ENCODE measurements at places on chromosomes 5 and 9.

- DNase-seq = no peak
These were observed 190.8 kb downstream of the MED10 start for GRCh38 chr5:6187501-6187900.

DNA sequence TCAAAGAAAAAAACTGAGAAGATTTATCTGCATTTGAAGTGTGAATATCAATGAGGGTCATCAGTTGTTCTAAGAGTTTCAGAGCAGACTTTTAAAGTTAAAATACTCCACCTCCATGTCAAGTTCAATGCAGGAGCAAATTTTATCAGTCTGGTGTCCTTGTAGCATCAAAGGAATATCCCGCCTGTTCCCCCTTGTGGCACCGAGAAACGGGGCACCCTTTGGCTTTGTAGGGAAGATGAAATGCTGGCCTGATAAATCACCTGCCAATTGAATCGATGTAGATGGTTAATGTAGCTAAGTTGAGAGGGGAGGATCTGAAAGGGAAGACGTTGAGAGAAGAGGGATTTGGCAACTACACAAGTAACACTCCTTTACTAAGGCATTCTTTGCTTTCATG is 714.5 kb downstream of the EFNA5 start:
- no peak for DNase-seq

- DNase-seq = no peak
These were observed 350.8 kb downstream of the EFNA5 start for GRCh38 chr5:107319901-107320300.

- DNase-seq = no peak
These were observed 43.1 kb downstream of the SPTAN1 start for GRCh38 chr9:128595471-128595870.

DNA sequence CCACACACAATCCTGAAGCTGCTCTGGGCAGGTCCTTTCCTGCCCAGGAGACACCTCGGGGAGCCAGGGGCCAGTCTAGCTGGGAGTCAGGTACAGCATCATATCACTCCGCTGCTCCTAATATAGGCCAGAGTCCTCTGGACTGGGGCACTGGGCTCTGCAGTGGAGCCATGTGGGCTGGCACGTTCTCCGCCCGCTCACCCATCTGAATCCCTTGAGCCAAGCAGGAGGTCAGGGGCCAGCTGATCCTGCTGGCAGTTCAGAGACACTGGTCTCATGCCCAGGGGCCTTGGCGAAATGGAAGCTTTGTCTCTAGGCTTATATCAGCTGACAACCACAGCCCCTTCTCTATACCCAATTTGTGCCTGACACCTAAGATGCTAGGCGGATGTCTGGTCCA is 9.3 kb upstream of the CORO2A start:
- DNase-seq = no peak

GRCh38 chr5:145825751-145826180 is 9.4 kb downstream of the PRELID2 start:
- DNase-seq = peak; percentile 79

DNA sequence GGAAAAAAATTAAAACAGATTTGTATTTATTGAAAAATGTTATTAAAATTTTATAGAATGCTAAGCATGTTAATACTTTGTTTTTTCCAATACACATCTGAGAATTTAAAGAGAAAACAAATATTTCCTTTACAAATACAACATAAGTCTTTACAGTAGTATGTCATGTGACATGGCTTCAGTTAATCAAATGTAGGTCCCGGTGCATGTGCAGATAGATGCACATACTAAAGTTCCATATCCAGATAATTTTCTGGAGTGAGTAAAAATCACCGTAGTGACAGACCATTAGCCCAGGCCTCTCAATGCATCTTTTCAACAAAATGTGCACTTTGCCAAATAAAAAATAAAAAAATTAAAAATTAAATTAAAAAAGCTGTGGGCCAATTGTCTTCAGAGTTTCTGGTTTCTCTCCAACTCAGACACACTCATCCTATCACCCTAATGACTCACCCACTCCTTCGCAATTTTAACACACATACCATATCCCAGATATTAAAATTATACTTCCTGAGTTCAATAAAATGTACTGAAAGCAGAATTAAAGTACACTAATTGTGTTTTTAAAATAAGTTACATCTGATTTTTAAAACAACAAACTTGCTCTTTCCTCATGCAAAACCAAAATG is 508.1 kb downstream of the NR2F1-AS1 start:
- DNase-seq = peak; percentile 59

GRCh38 chr9:122029898-122030297 is 63.2 kb downstream of the TTLL11 start:
- no peak for DNase-seq

DNA sequence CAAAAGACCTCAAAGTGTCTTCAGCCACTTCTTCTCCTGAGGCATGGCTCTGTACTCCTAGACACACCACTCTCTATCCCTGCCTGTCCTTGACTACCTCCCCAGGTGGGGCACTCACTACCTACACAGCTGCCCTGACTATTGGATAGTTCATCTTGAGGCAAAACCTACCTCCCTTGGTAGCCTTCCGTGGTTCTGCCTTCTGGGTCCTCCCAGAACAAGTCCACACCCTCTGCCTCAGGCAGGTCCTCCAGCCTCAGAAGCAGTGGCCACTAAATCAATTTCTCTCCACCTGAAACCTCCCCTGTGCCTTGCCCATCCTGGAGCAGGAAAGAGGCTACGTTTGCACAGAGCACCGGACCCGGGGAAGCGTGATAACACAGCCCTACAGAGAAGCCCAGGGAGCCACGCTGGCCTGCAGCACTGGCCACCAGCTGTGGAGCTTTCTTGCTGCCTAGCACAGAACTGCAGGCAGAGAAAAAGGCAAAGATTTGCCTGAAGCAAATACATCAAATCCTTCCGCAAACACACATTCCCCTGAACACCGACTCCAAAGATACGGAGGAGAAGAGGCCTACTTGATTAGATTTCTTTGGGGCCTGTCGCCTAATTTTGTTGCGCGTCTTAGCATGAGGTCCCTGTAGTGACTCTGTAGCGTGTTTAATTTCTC is 141.8 kb downstream of the C9orf50 start:
- no peak for DNase-seq

GRCh38 chr9:135117281-135117680 is 29.8 kb downstream of the OLFM1 start:
- DNase-seq = no peak

- no peak for DNase-seq
These were observed 17.6 kb upstream of the CDK7 start for GRCh38 chr5:69217151-69217511.

DNA sequence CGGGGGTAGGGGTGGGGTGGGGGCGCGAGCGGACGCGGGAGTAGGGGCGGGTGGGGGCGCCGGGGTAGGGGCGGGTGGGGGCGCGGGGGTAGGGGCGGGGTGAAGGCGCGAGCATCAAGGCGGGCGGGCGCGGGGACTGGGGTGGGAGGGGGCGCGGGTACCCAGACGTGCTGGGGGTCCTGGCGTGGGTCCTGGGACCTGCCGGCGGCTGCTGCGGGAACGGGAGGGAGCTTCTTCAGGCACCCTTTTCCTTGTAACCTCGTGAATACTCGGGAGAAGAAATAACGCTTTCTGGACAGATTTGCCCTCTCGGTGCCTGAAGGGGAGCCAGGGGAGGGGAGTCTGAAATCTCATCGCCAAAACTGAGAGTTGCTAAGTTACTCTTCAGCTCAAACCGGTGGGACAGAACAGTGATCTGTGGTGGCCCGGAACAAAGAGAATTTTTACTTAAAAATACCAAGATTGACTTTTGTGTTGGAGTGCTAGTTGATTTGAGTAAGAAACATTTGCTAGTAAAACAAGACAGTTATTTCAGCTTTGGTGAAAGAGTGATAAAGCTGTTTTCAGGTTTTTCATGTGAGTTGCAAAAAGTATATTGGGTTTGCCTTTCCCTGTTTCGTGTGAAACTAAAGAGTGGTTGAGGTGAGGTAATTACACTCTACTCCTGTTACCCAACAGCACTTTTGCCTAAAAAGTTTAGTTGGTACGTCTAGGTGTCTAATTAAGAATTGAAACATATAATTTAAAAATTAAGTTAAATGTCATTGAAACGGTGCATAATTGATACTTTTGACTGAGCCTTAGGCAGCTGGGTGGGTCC is 643 bp downstream of the PLEKHG4B start:
- no peak for DNase-seq

- DNase-seq = no peak
These were observed 11.4 kb downstream of the PSD2 start for GRCh38 chr5:139806726-139807646.

- DNase-seq = no peak
These were observed 95.0 kb downstream of the MRPS27 start for GRCh38 chr5:72224946-72225463.

DNA sequence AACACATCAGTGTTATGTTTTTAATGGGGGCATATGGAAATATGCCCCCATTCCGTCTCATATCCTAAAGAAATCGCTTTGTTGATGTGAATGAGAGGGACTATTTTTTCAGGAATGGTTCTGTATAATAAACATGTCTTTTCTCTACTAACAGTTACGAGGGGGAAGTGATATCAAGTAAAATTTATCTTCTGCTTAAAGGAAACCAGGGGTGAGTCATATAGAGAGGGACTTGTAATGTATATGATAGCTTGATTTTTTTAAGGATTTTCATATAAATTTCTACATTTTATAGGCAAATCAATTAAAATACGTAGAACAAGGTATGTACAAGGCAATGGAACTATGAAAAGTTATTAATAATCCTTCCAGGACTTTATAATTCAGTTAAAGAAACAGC is 207.1 kb downstream of the SEMA5A start:
- no peak for DNase-seq

GRCh38 chr5:77312413-77312812 is 101.9 kb downstream of the PDE8B start:
- peak; percentile 26 for DNase-seq

- no peak for DNase-seq
These were observed 16.5 kb downstream of the SPRY4 start for GRCh38 chr5:142308358-142308757.

DNA sequence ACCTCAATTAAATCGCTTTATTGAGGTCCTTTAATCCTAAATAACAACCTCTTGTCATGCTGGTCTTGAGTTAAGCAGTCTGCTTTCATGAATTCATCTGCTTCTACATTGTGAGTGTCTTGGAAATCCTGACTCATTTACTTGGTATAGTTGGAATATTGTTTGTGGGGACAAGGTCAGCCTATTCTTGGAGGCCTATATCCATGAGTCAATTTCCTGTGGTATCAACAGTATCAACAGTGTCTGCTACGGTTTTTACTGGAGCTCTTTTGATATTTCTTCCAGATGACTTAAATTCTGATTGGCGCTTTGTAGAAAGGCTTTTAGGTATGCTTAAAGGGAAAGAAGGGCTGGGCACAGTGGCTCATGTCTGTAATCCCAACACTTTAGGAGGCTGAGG is 71.2 kb upstream of the PARP8 start:
- DNase-seq = peak; percentile 92

DNA sequence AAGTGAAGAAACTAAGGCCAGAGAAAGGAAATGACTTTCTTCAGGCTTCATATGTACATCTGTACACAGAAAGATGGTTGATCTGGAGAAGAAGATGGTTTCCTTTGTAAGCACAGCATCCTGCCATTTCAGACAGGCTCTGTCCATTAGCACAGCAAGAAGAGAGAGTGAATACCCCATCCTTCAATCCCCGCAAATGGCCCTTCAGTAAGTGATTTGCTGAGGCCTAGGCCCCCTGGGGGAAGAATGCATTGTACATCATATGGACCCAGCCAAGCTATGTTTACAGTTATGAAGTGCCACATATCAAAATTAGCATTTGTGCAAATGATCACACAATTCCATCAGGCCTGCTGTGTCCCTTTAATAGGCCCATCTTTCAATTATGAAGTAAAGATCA is 657.4 kb downstream of the BRINP1 start:
- no peak for DNase-seq

DNA sequence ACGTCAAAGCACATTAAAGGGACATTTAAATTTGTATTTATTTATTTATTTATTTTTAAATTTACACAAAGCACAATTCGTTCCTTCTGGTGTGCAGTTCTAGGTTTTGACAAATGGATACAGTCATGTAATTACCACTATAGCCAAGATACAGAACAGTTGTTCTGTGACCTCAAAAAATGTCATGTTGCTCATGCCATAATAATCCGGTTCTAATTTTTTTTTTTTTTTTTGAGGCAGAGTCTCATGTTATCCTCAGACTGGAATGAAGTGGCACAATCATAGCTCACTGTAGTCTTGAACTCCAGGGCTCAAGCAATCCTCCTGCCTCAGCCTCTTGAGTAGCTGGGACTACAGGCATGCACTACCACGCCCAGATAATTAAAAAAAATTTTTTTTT is 7.8 kb downstream of the IGFBPL1 start:
- DNase-seq = no peak

GRCh38 chr9:93301911-93302541 is 118.1 kb downstream of the WNK2 start:
- DNase-seq = no peak

- DNase-seq = peak; percentile 80
These were observed at the start of gene PTGS1 for GRCh38 chr9:122370869-122371755. Gene PTGS1 (plus strand): TSS chr9:122371024. CDS start chr9:122371085, 61 bp downstream.

- no peak for DNase-seq
These were observed 29.3 kb downstream of the ATP6V0E1 start for GRCh38 chr5:173012882-173013281.

DNA sequence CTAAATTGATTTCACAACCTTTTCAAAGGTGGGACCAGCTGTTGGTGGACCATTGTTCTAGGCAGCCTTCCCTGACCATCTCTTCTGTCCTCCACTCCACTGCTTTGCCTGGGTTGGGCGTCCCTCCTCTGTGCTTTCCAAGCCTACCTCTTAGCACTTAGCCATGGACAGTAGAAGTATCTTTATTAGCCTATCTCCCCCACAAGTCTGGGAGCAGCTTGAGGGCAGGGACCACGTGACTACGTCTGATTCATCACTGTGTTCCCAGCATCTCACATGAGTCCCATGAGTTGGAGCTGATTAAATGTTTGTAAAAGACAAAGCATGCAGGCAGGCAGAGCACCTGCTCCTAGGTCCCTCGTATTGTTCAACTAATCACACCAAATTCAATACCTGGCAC is 20.9 kb downstream of the MORN5 start:
- peak; percentile 83 for DNase-seq

GRCh38 chr5:176879663-176880361 is 19.3 kb downstream of the HK3 start:
- DNase-seq = no peak

DNA sequence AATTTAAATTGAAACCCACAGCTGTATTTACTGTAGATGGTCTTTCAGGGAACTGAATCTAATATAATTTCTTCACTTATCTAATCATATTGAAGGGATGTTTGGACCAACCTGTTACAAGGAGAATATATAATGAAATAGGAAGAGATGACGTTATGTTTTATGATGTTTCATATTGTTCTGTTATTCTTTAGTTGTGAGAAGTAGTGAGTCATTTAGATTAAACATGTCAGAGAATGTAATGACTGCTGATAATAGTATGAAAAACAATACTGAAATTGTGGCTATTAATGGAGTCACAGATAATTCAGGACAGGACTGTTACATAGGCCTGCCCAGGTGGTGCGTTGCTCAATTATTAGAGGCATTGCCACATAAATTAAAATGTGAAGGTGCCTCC is 1993.4 kb downstream of the EFNA5 start:
- peak; percentile 42 for DNase-seq

- DNase-seq = no peak
These were observed 399.1 kb downstream of the MAN2A1 start for GRCh38 chr5:110088676-110089436.

All from cardiac fibroblast (primary cell).